T-cell (primary cell): ENCODE measurements at places on chromosomes 11 and 22. TPM values are rescaled to one million over a fixed set of nuclear protein-coding genes. Genes with fewer than 3 reads are reported as not detected.

- H3K27ac ChIP-seq = no peak overlapping the region
- no peak for DNase-seq
- H3K4me3 ChIP-seq = no peak overlapping the region
- peaks cover 16% of the 10 kb centered on the region for H3K27me3 ChIP-seq
Measured at GRCh38 chr11:73234471-73235181, 16.5 kb downstream of the P2RY2 start.

GRCh38 chr11:19072464-19072863 lies 11.9 kb upstream of the MRGPRX2 start:
- H3K27me3 ChIP-seq = peaks cover 10% of the 10 kb centered on the region
- no peak overlapping the region for H3K27ac ChIP-seq
- no peaks in the 10 kb centered on the region for H3K36me3 ChIP-seq
- H3K4me3 ChIP-seq = no peak overlapping the region
- no peak for DNase-seq

OR4P4 gene
- not detected for total RNA-seq

JAM3 gene
- 7.1 TPM for total RNA-seq

DNA sequence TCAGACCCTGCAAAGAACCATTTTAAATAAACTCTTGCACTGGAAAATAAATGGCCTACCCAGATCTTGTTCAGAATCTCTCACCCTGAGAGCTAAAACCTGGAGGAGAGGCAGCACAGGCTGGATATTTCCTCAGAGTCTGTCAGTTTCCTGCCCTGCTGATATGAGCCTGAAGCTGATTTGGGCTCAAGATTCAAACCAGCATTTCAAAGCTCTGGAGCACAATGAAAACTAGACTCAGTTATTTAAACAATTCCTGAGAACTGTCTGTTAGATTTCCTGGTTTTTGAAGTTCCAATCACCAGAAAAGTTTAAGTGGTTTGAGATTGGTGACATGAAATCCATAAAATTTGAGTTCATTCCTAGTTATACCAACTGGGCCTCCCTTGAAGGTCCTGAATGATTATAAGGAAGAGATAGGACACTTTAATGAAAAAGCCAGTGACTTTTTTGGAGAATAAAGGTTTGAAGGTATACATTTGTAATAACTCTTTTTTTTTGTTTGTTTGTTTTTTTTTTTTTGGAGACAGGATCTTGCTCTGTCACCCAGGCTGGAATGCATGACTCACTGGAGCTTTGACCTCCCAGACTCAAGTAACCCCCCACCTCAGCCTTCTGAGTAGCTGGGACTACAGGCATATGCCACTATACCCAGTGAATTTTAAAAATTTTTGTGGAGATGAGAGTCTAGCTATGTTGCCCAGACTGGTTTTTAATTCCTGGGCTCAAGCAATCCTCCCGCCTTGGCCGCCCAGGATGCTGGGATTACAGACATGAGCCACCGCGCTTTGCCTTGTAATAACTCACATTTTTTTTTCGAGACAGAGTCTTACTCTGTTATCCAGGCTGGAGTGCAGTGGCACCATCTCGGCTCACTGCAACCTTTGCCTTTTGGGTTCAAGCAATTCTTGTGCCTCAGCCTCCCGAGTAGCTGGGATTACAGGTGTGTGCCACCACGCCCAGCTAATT lies 8.0 kb upstream of the ESAM start:
- no peak overlapping the region for H3K27ac ChIP-seq
- peaks cover 21% of the 10 kb centered on the region for H3K36me3 ChIP-seq
- no peak for DNase-seq
- H3K4me1 ChIP-seq = no peaks in the 10 kb centered on the region
- H3K4me3 ChIP-seq = no peak overlapping the region

GRCh38 chr11:65125197-65126056 lies 3.3 kb downstream of the MRPL49 start:
- no peaks in the 10 kb centered on the region for H3K27me3 ChIP-seq
- DNase-seq = no peak
- H3K27ac ChIP-seq = no peak overlapping the region
- no peak overlapping the region for H3K4me3 ChIP-seq

AQP11 gene
- not detected for total RNA-seq

DNA sequence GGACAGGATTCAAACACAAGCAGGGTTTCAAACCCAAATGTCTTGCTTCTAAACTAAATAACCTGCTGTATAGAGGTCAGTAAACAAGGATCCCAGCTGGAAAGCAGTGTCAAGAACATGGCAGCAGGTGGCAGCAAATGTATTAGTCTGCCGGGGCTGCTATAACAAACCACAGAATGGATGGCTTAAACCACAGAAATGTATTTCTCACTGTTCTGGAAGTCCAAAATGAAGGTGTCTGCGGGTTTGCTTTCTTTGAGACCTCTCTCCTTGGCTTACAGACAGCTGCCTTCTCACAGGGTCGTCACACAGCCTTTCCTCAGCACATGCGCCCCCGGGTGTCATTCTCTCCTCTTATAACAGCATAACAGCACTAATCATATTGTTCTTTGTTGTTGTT lies 65.1 kb upstream of the LRRC55 start:
- no peak overlapping the region for H3K4me3 ChIP-seq
- no peaks in the 10 kb centered on the region for H3K4me1 ChIP-seq
- no peaks in the 10 kb centered on the region for H3K36me3 ChIP-seq
- peaks cover 2% of the 10 kb centered on the region for H3K27me3 ChIP-seq
- no peak overlapping the region for H3K27ac ChIP-seq
- no peak for DNase-seq

DNA sequence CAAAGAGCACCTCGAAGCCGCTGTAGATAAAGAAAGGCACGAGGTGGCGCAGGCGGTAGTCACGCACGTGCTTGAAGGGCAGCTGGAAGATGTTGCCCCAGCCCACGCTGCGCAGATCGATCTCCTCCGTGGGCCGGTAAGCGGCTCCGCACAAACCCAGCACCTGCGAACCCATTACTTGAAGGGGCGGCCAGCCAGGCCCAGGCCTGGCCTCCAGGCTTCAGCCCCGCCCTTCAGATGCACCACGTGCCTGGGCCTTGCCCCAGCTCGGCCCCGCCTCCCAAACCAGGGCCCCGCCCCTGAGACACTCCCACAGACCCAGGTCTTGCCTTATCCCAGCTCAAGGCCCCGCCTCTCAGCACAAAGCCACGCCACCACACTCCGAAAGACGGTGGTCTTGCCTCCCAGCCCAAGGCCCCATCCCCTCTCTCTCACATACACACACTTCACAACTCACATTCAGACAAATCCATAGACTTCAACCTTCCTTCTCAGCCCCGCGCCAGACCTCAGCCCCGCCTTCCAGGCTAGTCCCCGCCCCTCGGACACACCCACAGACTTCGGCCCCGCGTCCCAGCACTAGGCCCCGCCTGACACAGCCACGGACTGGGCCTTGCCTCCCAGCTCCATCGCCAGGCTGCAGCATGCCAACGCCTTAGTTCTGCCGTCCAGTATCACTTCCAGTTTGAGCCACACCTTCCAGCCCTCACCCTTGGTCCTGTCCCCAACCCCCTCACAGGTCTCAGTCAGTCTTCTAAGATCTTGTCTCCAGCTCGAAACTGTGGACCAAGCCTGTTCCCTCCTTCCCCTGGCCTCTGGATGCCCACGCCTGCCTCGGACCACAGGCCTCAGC lies 7.0 kb downstream of the UNC93B1 start:
- H3K27me3 ChIP-seq = no peaks in the 10 kb centered on the region
- H3K4me3 ChIP-seq = no peak overlapping the region
- H3K36me3 ChIP-seq = no peaks in the 10 kb centered on the region
- peaks cover 37% of the 10 kb centered on the region for H3K4me1 ChIP-seq
- H3K27ac ChIP-seq = no peak overlapping the region

MS4A6A gene
- 0.32 TPM for total RNA-seq

DNA sequence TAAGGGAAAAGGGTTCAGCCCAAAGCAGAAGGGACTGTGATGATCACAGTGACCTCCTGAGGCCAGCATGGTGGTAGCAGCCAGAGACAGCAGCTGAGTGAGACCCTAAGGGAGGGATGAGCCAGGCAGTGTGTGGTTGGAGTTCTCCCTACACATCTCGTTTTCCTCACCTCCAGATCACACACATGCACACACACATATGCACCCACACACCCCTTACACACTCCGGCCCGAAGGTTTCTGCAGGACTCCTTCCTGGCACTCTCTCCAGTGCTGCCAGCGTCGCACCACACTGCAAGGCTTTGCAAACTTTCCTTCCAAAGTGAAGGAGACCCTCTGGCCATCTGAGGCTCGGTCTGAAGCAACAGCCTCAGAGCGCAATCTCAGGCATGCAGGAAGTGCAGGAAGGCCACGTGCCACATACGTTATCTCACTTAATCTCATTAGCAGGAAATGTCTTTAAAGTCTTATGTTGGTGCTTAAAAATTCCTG lies 26.9 kb upstream of the TP53I11 start:
- H3K27ac ChIP-seq = peak overlapping the region; percentile 53
- peaks cover 14% of the 10 kb centered on the region for H3K4me1 ChIP-seq
- no peak overlapping the region for H3K4me3 ChIP-seq
- H3K36me3 ChIP-seq = no peaks in the 10 kb centered on the region
- DNase-seq = no peak
- no peaks in the 10 kb centered on the region for H3K27me3 ChIP-seq

DNA sequence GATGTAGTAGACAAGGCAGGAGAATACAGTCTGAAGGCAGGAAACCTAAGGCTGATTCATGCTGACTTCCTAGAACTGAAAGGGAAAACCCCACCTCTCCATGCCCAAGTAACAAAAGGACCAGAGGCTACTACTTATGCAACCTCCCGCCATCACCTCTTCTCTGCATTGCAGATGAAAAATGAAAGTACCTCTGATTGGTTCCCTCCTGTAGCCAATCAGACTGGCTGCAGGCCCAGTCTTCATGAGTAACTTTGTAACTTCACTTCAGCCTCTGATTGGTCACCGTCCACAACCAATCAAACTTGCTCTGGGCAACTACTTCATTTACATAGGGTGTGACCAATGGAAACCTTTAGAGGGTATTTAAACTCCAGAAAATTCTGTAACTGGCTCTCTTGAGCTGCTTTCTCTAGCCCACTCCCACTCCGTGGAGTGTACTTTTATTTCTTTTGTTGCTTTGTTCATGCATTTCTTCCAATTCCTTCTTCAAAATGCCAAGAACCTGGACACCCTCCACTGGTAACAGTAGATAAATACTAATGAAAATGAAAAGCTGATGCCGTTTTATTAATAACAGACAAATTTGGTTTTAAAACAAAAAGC lies 5.2 kb upstream of the MAP6 start:
- H3K27ac ChIP-seq = no peak overlapping the region
- H3K36me3 ChIP-seq = no peaks in the 10 kb centered on the region
- no peaks in the 10 kb centered on the region for H3K4me1 ChIP-seq
- H3K4me3 ChIP-seq = no peak overlapping the region
- H3K27me3 ChIP-seq = peaks cover 32% of the 10 kb centered on the region

- no peak for DNase-seq
- H3K4me1 ChIP-seq = peaks cover 15% of the 10 kb centered on the region
- no peaks in the 10 kb centered on the region for H3K36me3 ChIP-seq
- H3K27me3 ChIP-seq = peaks cover 11% of the 10 kb centered on the region
- H3K4me3 ChIP-seq = no peak overlapping the region
Measured at GRCh38 chr11:69705901-69706787, 2.3 kb upstream of the FGF19 start.

OR52B2 gene
- total RNA-seq = not detected

GRCh38 chr11:46541593-46542371 lies 52.0 kb downstream of the AMBRA1 start:
- no peaks in the 10 kb centered on the region for H3K27me3 ChIP-seq
- H3K4me3 ChIP-seq = no peak overlapping the region
- peaks cover 66% of the 10 kb centered on the region for H3K36me3 ChIP-seq
- H3K4me1 ChIP-seq = no peaks in the 10 kb centered on the region

DNA sequence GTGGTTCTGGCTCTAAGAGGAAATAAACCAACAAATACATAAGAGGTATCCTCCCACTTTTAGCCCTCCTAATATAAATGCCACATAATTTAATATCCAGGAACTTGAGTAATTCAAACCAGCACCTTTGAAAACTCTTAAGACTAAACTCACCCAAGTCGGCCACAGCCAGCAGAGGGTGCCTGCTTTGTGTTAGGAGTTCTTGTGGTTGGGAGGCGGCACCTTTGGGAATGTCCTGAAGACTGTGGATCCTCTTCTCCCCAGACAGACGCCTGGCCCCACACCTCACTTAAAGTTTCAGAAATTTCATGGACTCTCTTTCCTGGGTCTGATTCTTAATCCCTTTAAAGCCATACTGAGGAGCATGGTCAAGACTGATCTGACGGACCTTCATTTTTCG lies 169.0 kb downstream of the TBC1D22A start:
- no peak for DNase-seq
- H3K27me3 ChIP-seq = no peaks in the 10 kb centered on the region
- no peak overlapping the region for H3K4me3 ChIP-seq
- no peaks in the 10 kb centered on the region for H3K4me1 ChIP-seq
- no peaks in the 10 kb centered on the region for H3K36me3 ChIP-seq

NLRP14 gene
- not detected for total RNA-seq

GRCh38 chr11:3994030-3994640 lies 100.5 kb upstream of the RRM1 start:
- H3K36me3 ChIP-seq = no peaks in the 10 kb centered on the region
- peaks cover 11% of the 10 kb centered on the region for H3K4me1 ChIP-seq
- no peaks in the 10 kb centered on the region for H3K27me3 ChIP-seq
- H3K27ac ChIP-seq = no peak overlapping the region
- no peak overlapping the region for H3K4me3 ChIP-seq

- H3K27ac ChIP-seq = no peak overlapping the region
- no peaks in the 10 kb centered on the region for H3K27me3 ChIP-seq
- peaks cover 17% of the 10 kb centered on the region for H3K36me3 ChIP-seq
- no peaks in the 10 kb centered on the region for H3K4me1 ChIP-seq
Measured at GRCh38 chr11:94459576-94459975, 34.1 kb downstream of the MRE11 start.

- no peak overlapping the region for H3K27ac ChIP-seq
- H3K36me3 ChIP-seq = no peaks in the 10 kb centered on the region
- H3K4me3 ChIP-seq = no peak overlapping the region
- no peak for DNase-seq
Measured at GRCh38 chr11:96299155-96299888, 43.7 kb downstream of the MAML2 start.

GRCh38 chr11:45665933-45666647 lies 668 bp upstream of the CHST1 start:
- H3K27ac ChIP-seq = no peak overlapping the region
- H3K36me3 ChIP-seq = no peaks in the 10 kb centered on the region
- H3K4me1 ChIP-seq = peaks cover 10% of the 10 kb centered on the region
- DNase-seq = no peak
- no peak overlapping the region for H3K4me3 ChIP-seq

HSD17B12 gene
- total RNA-seq = 23.6 TPM

DNA sequence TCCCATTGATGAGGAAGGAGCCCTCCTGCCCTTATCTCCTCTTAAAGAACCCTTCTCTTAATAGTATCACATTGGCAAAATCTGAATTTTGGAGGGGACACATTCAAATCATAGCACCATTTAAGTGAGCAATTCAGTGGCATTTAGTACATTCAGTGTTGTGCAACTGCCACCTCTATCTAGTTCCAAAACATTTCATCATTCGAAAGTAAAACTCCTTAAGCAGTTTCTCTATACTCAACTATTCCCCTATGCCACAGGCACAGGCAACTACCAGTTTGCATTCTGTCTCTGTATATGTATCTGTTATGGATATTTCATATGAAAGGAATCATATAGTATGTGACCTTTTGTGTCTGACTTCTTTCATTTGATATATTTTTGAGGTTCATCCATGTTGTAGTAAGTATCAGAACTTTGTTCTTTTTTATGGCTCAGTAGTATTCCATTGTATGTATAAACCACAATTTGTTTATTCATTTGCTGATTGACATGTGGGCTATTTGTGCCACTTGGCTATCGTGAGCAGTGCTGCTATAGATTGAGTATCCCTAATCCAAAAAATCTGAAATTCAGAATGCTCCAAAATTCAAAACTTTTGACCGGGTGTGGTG lies 22.9 kb downstream of the FAR1 start:
- no peak for DNase-seq
- H3K36me3 ChIP-seq = peaks cover 3% of the 10 kb centered on the region
- H3K27me3 ChIP-seq = no peaks in the 10 kb centered on the region
- no peak overlapping the region for H3K27ac ChIP-seq
- no peak overlapping the region for H3K4me3 ChIP-seq
